ENCODE measurements at places on chromosomes 6 and 20.

- DNase-seq = no peak
Measured at GRCh38 chr6:85252085-85252484, 197.8 kb upstream of the NT5E start.

GRCh38 chr6:140846503-140847261 is 1286.0 kb upstream of the GJE1 start:
- DNase-seq = no peak

DNA sequence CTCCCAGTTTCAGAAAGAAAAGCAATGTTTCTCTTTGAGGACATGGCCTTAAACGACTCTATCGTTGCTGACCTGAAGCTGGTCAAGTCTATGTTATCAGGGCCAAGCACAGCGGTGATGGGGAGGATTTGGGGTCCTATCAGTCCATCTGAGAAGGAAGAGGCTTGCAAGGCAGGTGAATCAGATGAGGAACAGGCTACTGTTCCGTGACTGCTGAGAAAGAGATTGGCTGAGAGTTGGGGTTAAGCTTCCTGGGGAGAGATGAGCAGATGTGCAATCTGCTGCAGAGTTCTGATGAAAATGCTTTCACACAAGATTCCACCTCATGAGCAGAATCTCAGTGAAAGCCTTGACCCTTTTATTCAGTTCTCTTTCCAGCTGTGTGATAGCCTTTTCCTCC is 168.3 kb upstream of the STMND1 start:
- DNase-seq = no peak

GRCh38 chr6:35318196-35319171 is 20.9 kb downstream of the DEF6 start:
- no peak for DNase-seq

- DNase-seq = no peak
Measured at GRCh38 chr20:18624948-18625347, 37.1 kb downstream of the DTD1 start.

GRCh38 chr6:52514514-52514913 is 62.3 kb downstream of the TRAM2 start:
- DNase-seq = no peak

DNA sequence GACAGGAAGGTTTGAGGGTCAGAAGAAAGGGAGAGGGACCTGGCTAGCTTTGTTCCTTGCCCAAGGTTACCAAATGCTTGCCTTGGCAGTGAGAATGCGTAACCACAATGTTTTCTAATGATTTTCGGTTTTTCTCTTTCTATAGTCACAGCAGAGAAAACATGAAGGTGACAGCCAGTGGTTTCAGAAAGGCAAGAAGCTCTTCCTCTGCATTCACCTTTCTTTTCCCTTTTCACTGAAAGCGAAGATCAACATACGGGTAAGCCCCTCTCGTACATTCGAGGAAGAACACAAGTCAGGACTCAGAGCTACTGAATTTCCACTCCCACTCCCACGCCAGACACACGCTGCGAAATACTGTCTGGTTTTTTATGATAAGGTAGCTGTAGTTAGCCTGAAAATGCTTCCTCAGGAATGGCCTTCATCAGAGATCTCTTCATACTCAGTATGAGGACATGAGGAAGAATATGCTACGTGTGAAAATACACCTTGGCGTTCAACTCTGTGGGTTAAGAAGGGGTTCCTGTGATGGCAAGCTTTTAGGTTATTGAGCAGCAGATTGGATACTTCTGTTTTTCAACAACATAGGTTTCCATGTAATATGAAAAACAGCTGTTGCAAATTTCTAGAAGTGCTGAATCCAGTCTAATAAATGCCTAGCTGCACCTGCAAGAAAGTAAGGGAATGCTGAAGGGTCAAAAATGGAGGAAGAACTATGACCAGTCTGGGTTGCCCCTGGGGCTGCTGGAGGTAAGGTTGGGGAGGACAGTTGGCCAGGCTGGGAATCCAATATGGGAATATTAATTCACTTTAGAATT is 7.4 kb upstream of the CD83 start:
- DNase-seq = no peak

- no peak for DNase-seq
Measured at GRCh38 chr6:155185544-155185943, 78.3 kb upstream of the CLDN20 start.

- no peak for DNase-seq
Measured at GRCh38 chr6:93515736-93516135, 96.4 kb upstream of the EPHA7 start.

- no peak for DNase-seq
Measured at GRCh38 chr6:155033021-155033791, 38.1 kb downstream of the TIAM2 start.

DNA sequence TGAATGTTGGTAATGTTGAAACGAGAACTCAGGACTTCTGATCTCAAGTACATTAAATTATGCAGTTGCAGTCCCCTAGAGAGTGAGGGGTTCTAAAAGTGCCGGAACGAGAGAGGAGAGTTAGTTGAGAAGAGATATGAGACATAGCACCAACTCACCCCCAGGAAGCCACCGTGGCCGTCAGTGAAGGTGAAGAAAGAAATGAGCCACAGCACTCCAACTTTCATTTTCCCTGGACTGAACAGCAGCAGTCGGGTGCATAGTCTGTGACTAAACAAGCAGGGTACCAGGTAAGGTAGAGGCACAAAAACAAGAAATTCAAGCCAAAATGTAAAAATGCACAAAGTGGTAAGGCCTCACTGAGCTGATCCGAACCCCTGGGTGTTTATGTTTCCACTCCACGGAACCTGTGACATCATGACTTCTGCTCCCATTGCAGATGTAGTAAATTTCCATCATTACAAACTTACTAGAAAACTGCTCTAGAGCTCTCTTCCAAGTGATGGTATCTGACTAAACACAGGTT is 13.2 kb downstream of the ADGRF1 start:
- DNase-seq = no peak

DNA sequence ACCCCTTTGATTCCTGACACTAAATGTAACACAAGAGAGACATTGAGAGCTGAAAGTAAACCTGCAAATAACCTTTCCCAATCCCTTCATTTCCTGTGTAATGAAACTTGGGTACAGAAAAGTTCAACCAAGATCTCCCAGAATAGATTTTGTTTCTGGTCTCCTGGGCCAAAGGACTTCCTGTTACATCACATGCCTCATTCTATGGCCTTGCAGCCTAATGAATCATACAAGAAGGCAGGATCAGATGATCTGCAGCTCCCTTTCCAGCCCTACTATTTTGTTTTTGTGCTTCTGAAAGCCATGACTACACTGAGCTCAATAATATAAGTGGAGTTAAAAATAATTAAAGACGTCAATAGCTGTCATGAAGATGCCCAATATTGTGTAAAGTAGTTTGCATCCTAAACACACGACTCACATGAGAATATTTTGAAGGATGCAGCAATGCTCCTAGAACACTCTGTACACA is 73.4 kb upstream of the NOX3 start:
- DNase-seq = no peak

DNA sequence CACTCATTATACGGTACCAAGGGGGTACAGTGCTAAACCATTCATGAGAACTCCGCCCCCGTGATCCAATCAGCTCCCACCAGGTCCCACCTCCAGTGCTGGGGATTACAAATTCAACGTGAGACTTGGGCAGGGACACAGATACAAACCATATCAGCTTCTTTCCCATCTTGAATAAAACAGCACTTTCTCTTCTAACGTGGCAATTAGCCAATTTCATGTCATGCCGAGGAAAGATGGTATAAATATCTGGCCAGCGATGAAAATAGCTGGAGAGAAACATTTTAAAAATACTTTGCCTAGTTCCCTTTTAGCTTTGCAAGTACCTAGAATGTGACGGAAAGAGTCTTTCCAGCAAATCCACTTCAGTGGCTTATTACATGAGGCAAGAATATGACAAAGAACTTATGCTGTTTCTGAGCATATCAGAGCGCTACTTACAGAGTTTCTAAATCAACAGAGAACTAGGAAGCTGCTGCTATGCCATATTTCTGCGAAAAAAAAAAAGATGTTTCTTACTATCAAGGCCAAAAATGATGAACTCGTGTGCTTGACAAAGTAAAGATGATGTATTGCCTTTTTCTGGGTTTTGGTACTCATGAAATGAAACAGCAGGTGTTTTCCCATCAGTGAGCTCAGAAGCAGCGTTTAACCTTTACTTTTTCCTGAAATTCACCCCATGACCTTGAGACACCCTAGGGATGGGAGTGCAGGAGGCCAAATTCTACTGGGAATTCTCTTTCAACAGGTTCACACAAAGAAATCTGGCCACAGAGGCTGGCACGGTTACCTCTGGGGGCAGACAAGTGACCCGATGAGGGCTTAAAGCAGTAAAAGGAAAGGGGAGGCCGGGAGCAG is 37.9 kb downstream of the AGPAT4 start:
- no peak for DNase-seq

GRCh38 chr6:140204154-140204553 is 829.7 kb upstream of the CITED2 start:
- no peak for DNase-seq

GRCh38 chr6:125232466-125232865 is 69.3 kb downstream of the HDDC2 start:
- no peak for DNase-seq

- no peak for DNase-seq
Measured at GRCh38 chr6:95448208-95448607, 129.1 kb upstream of the MANEA start.

- no peak for DNase-seq
Measured at GRCh38 chr6:1267790-1268762, 43.8 kb upstream of the FOXQ1 start.

DNA sequence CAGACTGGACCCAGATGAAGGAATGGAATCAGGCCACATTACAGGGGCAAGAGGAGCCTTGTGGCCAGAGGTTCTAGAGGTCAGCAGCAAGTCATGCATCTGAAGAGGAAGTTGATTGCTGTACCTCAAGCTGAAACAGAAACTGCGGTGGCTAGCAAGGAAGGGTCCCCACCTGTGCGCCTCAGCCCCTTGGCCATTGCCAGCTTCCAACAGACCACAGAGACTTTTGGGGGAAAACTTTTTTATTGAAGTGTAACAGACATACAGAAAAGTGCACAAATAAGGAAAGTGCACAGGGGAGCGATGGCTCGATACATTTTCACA is 26.8 kb upstream of the SLC9A8 start:
- no peak for DNase-seq

DNA sequence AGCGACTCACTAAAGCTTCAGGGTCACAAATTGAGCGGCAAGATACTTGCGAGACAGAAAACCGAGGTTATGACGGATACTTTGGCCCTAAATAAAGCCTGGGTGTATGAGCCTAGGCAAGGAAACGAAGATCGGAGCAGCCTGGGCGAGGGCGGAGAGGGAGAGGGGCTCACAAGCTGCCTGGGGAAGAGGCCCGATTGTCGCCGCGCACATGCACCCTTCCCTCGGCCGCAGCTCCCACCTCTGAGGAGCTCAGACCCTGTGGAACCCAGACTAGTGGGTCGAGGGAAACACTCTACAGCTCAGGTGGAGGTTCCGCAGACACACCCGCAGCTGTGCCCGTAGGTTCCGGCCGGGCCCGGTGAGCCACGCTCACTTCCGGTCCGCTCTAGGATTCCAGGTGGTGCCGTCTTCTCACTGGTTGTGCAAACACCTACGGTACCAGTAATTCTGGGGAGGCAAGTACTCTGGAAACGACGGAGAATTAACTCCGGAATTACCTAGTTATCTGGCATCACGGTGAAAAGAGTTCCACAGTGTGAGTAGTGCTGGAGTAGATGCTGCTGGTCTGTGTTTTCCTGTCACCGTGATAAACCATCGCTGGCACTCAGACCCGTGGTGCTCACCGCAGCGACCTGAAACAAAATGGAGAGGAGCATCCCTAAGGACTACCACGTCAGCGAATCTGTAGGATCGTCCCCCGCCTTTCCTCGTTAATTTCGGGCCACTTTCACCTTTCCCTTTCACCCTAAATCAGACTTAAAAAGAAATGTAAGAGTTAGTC is 61.5 kb downstream of the GPX5 start:
- DNase-seq = peak; percentile 13

- DNase-seq = no peak
Measured at GRCh38 chr6:137522198-137522798, 28.1 kb upstream of the OLIG3 start.

GRCh38 chr6:52574709-52575501 is 2.0 kb downstream of the TRAM2 start:
- peak; percentile 75 for DNase-seq

GRCh38 chr20:50717974-50718761 is 13.2 kb upstream of the PARD6B start:
- no peak for DNase-seq

- no peak for DNase-seq
Measured at GRCh38 chr20:62836967-62837490, 20.2 kb downstream of the COL9A3 start.

DNA sequence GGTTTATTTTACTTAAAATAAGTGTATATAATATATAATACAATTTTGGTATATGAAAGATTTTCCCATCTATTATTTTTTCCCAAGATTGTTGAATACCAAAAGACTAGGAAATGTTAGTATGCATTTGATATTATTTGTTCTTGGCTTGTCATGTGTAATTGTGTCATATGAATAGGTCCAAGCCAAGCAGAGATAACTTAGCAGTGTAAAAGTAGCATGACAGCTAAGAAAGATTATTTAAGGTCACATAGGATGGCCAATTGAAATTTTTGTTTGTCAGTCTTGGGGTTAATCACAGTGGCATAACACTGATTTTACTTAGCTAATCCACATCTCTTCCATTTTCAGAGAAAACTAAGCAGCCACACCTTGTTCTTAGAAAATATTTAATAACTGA is 38.8 kb upstream of the RSPO3 start:
- DNase-seq = no peak

GRCh38 chr20:32152421-32153155 is 43.1 kb downstream of the TM9SF4 start:
- DNase-seq = peak; percentile 15

Measured in CD8-positive, alpha-beta memory T cell (primary cell).